ENCODE measurements at places on chromosomes 7 and 10.

GRCh38 chr7:140342727-140343514, 55.4 kb downstream of the SLC37A3 start:
- no peak for DNase-seq

DNA sequence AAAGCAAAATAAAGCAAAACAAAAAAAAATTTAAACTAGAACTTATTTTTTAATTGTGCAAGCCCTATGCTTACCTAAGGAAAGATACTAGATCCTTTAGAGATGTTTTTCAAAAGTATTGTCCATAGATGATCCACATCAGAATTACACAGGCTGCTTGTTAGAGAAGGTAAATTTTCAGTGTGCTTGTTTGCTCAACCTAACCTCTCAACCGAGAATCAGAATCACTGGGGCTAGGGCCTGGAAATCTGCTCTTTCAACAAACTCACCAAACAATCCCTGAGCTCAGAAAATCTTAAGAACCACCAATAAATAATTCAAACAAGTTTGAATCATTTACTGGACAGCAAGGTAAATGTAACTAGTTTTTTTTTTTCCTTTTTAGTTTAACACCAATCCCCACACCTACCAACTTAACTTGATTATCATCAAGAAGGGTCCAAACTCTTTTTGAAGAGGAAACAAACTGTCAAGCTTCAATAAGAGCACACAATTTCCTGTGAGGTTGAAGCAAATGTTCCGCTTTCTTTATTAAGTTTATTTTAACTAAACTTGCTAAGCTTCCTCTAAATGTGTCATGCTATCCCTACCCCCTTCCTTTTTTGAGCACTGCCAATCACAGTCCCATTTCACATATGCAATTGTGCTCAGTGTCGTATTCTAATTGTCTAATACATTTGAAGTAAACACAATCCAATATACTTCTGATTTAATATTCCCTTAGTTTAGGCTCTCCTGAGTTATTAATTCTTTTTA, 7.4 kb upstream of the TSPAN33 start:
- no peak for DNase-seq

DNA sequence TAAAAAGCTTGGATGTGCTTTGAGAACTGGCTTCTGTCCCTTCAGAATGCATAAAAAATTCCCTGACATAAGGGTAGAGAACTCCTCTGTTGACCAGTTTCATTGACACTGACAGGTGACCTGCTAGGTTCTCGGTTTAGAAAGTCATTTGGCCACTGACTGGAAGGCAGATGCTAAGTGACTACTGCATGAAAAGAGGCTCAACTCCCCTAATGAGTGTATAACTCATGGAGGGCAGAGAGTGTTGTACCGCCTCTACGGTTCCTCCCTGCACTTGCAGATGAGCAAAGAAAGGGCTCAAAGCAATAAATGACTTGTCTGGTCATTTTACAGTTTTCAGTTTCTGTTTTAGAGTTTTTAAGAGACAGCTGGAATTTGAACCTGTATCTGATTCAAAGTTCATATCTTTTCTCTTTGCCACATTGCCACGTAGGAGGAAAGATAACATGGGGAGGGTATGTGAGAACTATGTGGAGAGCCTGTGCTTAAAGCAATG, 2.9 kb upstream of the FGL2 start:
- DNase-seq: peak; percentile 52

DNA sequence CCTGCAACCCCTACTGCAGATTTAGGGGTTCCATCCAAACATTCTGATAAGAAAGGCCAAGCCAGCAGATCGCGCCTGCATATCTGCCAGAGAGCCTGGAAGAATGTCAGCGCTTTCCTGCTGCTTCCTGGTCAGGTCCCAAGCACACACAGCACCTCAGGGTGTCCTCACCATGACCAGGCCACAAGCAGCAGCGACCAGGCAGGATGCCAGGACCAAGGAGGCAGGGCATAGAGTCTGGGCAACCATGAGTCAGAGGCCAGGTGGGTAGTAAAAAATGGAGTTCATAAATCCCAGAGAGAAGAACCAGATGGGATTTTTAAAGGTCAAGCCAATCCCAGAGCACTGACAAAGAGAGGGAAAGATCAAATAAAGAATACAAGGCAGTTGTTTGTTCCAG, 5.5 kb upstream of the FAM131B start:
- DNase-seq: no peak

- no peak for DNase-seq
These were observed 186.6 kb upstream of the STK17A start for GRCh38 chr7:43396187-43396740.

DNA sequence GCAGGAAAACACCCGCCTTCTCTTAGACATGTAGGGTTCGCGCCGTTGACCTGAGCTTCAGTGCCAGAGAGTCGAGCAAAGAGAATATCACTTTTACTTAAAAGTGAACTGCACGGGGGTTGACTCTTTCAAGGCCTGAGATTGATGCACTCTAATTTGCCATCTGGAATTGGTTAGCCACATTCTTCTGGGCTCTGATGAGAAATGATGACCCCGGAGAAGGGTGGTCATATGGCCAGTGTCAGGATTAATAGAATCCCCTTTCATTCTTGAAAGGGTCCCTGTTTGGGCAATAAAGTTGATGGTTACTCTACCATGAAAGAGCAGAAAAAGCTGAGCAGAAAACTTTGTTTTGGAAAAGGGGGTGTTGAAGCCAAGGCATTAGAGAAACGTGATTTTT, 31.2 kb downstream of the GRK5 start:
- DNase-seq: no peak

DNA sequence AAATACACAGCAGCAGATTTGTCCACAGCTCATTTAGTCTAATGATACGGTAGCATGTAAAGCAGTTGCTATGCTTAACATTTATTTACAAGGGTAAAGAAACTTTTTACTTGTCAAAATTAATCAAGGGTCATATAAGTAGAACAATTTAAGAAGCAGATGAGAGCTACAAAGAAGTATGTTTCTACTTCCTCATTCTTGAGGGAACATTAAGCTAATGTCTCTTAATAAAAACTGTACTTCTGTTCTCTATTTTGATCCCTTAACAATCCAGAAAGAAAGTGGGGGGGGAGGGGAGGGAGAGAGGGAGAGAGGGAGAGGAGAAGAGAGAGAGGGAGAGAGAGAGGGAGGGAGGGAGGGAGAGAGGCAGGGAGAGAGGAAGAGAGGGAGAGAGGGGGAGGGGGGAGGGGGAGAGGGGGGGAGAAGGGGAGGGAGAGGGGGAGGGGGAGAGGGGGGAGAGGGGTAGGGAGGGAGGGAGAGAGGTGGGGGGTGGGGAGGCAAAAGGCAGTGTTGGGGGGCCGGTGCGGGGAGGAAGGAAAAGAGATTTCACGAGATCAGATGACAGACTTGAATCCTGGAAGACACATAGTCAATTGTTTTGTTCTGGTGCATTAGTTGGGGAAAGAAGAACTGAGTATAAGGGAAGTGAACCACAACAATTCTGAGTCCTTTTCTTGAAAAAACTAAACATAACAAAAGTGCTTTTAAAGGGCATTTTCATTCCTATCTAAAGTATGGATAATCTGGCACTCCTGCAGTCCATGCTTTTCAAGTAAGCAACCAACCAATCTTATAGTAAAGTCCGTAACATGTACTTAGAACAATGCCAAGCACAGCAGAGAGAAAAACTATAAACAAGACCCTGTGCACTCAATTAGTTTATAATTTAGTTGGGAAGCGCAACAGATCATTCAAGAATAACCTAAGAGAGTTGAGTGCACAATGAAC, 128.0 kb downstream of the USP6NL start:
- no peak for DNase-seq

GRCh38 chr10:79241990-79242619, 105.2 kb upstream of the PPIF start:
- no peak for DNase-seq

DNA sequence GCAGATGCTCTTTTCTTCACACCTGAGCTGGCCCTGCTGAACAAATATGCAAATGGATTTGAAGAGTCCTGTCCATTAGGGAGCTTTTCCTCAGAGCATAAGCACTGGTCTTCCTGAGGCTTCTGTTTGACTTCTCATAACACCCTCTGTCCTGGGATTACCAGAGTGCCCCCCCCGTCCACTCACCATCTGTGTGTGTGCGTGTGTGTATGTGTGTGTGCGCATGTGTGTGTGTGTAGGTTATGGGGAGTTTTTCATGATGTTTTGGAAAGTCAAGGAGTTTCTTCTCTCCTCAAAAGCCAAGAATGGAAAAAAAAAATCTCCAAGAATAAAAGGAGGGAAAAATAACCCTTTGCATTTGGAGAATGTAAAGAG, 57.7 kb upstream of the COMTD1 start:
- no peak for DNase-seq

GRCh38 chr7:154856733-154857132, 146.2 kb downstream of the PAXIP1 start:
- DNase-seq: no peak

- no peak for DNase-seq
These were observed 74.2 kb downstream of the MALSU1 start for GRCh38 chr7:23373151-23374004.

DNA sequence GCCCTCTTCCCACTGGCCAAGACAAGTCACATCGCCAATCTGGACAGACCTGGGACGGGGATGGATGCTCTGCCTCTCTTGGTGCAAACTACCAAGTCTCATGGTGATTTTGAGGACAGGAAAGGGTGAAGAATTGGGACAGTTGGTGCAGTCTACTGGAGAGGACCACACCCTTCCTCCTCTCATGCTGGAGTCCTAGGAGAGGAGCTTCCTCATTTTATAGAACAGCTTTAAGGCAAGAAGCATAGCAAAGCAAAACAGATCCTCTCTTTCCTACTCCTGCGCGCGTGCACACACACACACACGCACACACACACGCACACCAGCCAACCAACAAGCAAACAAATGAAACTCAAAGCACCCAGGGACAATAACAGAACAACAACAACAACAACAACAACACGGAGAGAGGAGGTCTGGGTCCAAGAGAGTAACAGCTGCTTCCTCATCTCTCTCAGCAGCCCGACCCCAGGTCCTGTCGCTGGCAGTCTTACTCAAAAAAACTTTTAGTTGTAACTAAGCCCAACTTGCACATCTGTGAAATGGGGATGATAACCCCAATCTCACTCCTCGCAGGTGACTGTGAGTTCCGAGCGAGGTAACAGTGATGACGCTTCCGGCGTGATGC, 83.4 kb downstream of the TMEM178B start:
- DNase-seq: no peak

GRCh38 chr7:135236727-135237126, 3.1 kb downstream of the STRA8 start:
- DNase-seq: peak; percentile 73

DNA sequence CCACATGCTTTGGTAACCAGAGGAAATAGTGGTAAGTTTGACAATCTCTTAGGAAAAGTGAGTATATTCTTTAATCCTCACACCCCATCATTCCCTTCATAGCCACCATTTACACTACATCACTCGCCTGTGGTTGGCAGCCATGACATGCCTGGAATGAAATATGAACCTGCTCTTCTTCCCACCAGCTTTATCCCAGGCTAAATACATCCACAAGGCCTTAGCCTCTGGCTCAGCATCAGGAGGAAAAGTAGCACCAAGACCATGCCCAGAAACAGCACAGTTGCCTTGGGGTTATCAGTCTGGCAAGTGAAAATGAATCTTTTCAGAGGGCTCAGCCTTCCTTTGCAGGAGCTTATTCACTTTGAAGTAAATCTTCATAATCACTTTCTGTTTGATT, 40.3 kb downstream of the SGCE start:
- DNase-seq: no peak

All from GM18507 (cell line).